Cortex of kidney (tissue), 1 donor: ENCODE measurements at places on chromosomes 11 and 22.

DNA sequence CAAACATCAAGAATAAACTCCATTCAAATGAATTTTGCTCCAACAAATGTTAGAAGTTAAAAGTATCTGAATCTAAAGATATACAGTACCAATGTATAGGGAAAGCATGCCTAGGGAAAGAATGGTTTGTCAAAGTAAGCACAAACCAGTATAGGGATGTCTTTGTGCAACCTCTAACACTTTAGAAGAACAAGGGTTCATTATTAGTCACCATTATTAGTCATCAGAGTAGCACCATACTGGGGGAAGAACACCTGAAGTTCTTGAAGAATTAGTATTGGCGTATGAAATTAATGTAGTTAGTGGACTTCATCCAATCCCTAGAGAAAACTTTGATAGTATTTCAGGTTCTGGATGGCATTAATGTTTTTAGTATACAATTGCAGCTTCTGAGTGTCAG is 943.7 kb downstream of the METTL15 start:
- DNase-seq: no peak

DNA sequence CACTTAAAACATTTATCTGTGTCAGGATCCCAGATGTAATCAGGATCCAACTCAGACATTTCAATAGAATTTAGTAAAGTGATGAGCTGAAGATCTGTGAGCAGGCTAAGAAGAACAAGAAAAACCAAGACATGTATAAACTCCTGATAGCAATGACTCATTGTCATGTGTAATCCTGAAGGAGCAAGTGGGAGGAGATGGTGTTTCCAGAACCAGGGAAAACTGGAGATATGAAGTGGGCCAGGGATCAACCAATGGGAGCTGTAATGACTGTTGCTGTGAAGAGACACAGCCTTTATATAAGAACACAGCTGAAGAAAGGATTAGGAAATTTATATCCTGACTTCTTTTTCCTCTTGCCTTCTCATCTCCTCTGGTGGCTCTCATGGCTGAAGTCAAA is 682.5 kb upstream of the ARHGAP42 start:
- DNase-seq: no peak

GRCh38 chr22:40739721-40740120 is 60.4 kb downstream of the MCHR1 start:
- no peak for DNase-seq

DNA sequence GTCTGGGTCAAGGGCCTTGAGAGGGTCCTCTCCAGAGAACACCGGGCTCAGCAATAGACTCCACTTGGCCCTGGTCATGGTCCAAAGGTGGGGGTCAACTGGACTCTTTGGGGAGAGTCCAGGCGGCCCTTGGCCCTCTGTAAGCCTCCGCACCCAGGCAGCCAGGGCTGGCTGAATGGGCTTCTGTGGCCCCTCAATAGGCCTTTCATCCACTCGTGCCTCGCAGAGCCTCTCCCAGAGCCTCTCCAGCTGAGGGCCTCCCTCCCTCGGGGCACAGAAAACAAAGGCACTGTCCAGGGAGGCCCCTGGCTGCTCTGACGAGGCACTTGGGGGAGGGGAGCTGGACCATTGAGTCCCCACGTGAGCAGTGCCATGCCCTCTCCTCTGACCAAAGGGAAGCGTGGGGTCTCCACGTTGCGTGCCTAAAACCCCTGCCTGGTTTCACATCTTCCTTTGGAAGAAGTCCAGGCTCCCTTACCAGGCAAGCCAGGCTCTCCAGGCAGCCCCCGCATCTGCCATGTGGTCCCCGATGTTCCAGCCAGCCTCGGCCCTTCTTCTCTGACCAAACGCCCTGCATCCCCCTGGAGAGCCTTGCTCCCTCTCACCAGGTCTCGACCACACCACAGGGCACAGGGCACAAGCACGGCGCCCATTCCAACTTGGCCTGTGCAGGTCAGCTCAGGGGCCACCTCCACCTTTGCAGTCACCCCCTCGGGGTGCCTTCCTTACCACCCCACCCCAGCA is 15.5 kb downstream of the KIAA0930 start:
- DNase-seq: no peak

DNA sequence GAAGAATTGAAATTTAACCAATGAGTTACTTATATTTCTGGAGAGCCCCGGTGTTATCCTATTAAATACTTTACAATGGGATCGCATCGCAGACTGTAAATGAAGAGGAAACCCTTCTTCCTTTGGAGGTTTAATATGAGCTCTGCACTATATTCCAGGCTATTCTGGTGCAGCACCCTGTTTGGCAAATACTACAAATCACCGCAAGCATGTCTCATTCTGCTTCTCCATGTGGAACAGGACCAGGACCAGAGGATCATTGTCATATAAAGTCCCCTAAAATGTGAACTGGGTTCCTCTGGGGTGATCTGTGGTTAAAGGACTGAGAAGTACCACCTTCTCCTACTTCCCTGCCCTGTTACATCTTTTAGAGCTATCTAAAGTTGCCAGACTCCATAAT is 703.7 kb downstream of the DLG2 start:
- no peak for DNase-seq

DNA sequence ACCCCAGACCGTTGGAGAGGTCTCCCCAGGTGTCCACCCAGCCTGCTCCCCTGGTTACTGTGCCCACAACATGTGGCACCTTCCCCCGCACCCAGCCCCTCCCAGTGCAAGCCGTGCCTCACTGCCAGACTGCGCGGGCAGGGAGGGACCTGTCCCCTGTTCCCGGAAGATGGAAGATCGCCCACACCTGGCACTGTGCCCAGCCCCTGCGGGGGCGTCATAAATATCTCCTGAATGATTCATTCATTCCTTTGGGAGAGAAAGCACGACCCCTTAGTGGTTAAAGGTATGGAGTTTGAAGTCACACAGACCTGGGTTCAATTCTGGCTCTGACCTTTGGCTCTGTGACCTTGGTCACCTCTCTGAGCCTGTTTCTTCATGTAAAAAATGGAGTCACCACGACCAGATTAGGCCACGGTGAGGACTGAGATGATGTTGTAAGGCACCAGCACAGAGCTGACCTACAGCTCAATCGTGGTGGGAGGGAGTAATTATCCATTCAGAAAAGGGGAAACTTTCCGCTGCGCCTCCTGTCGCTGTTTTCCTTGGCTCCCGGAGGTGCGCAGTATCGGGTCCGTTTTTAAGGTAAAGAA is 497 bp upstream of the SYT12 start:
- no peak for DNase-seq

DNA sequence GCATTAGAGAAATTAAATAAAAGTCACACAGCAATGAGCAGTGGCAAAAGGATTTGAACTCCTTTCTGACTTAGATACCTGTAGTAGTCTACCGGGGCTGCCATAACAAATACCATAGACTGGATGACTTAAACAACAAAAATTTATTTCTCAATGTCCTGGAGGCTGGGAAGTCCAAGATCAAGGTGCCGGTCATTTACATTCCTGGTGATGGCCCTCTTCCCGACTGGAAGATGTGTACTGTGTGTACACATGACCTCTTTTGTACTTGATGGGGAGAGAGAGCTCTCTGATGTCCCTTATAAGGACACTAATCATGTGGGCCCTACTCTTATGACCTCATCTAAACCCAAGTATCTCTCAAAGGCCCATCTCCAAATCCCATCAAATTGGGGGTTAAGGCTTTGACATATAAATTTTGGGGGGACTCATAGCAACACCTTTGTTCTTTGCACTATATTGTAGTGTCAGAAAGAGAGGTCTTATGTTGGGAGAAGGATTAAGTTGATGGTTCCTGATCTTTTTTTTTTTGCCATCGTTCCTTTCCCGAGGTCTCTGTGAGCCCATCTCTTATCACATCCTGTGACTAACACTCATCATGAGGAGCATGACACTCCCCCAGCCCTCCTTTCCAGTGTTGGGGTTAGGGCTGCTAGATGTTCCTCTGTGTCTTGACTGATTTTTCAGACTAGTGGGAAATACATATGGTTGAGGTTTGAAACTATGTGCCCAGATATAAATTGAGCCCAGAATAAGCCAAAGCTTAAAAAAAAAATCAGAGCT is 104.3 kb downstream of the TRAF6 start:
- DNase-seq: no peak

GRCh38 chr11:48538991-48539390 is 50.4 kb downstream of the OR4A47 start:
- no peak for DNase-seq

DNA sequence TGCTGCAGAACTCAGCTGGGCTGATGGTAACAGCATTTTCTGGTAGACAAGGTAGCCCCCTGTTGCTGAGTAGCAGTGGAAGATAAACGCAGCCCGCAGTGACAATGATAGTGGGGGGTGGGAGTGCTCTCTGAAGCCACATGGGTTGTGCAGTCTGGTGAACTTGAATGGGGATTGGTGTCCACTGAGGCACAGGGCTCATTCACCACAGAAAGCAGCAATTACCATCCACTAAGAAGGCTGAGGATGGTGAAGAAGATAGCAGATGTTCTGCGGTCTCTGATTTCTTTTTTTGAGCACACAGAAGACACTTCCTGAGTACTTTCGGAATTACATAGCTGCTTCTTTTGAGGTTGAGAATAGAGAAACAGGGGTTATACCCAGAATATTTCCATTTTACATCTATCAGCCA is 150.3 kb downstream of the LRRC4C start:
- no peak for DNase-seq

DNA sequence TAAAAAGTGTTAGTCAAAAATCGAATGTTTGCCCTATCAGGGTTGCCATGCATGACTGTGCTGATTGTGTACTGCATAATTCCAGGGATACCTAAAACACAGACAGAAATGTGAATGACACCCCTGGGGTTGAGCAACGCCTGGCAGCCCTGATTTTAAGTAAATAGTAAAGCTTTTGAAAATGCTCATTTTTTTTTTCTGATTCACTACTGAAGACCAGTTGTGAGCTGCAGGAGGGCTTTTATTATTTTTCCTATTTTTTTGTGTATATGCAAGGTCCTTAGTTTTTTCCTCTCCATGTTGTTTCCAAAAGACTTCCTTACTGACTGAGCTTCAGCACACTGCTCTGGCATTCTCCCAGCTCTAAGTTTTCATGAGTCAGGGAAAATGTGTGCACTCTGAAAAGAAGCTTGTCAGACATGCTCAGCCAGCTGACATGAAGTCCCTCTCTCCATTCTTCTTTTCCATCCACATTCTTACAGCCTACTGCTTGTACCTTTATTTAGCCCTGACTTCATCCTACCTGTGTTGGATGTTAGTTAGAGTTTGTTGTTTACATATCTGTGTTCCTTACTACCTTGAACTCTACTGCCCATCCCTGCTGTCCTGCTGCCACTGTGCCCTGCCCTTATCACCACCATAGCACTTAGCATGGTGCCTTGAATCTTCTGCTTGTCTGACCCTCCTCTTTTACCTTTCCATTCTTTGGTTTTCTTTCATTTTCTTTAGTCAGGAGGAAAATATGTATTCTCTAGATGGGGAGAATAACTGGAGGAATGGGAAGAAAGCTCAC is 79.5 kb downstream of the HORMAD2 start:
- no peak for DNase-seq

- DNase-seq: no peak
These were observed 7.3 kb downstream of the CCDC88B start for GRCh38 chr11:64347193-64347867.

DNA sequence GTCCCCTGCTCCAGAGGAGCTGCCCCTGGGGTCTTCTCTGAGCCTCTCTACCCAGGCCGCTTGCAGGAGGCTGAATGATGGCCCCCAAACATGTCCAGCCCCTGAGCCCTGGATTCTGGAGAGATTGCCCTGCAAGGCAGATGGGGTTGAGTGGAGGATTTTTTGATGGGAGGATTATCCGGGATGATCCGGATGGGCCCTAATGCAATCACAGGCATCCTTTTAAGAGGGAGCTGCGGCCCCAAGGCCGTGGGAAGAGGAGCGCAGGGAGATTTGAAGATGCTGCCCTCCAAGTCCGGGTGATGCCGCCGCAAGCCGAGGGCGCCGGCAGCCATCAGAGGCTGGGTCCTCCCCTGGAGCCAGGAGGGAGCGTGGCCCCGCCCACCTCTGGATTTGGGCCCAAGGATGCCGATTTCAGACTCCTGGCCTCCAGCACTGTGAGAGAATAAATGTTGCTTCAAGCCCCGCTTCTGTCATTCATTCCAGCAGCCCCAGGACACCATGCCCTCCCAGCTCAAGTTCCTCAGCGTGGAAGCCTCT is 66.0 kb downstream of the WNT7B start:
- no peak for DNase-seq

GRCh38 chr11:131661132-131661531 is 290.7 kb downstream of the NTM start:
- DNase-seq: no peak

- no peak for DNase-seq
These were observed 325.8 kb downstream of the C11orf87 start for GRCh38 chr11:109747839-109748238.

- DNase-seq: no peak
These were observed 123.1 kb downstream of the MIAT start for GRCh38 chr22:26780521-26780920.

GRCh38 chr11:19785265-19785664 is 72.6 kb downstream of the NAV2 start:
- DNase-seq: no peak

GRCh38 chr22:46415776-46416519 is 80.4 kb downstream of the TRMU start:
- DNase-seq: no peak

- DNase-seq: no peak
These were observed 128.0 kb downstream of the RBFOX2 start for GRCh38 chr22:35900483-35901168.

DNA sequence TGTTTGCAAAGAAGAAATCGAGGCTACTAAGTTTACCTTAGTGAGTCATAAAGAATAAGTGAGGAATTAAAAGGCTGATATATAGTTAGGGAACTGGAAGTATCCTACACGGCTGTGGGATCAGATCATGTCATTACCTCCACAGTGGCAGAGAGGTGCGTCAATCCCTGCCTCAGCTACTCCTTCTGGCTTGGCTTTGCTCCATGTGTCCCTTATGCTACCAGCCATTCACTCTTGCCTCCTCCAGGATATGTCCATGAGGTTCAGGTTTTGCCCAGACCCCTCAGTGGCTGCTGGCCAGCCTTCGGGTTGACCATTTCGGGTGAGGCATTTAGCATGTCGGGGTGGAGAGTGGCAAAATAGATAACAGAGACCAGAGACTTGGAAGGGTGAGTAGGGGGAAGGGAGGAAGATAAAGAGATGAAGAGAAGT is 153.4 kb downstream of the LDLRAD3 start:
- no peak for DNase-seq

DNA sequence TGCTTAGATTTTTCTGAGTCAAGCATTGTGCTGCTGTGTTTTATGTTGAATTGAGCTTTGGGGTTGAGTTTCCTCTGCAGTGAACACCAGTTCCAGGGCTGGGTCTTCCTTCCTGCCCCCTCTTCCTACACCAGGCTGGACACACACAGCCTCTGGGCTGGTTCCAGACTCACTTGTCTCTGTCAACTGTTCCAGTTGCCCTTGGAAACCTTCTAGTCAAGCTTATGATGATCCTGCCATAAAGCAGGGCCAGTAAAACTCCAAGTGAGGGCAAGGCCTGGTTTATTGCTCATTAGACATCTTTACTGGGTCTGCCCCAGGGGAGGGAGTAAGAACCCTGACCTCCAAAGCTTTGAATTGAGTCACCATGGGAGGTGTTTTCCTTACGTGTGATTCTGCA is 61.1 kb downstream of the KIAA1671 start:
- no peak for DNase-seq
